HepG2 (cell line): ENCODE measurements at places on chromosomes 6 and 20.

DNA sequence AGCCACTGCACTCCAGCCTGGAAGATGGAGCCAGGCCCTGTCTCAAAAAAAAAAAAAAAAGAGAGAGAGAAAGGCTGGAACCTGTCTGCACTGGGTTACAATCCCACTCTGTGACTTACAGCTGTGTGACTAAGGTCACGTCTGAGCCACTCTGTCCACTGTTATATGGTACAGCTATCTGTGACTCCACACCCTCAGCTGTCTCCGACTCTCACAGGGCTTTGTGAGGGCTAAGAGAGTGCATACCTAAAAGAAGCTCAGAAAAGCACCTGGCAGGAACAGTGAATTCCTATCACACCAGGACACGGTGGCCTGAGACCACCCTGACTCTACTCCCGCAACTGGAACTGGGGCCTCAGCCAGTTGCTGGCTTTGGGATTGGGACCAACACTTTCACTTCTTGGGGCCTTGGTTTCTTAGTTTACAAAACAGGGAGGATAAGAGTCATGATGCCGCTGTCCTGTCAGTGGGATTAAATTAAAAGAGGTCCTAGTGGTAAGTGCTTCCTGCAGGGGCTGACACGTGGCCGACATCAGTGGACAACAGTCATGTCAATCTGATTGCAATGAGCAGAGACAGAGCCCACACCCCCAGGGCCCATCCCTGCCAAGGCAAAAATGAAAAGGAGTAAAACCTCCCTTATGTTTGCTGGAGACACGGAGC lies 5.7 kb upstream of the CD93 start:
- no peak for DNase-seq

- DNase-seq, result no peak
Measured at GRCh38 chr20:53847837-53848170, 222.6 kb downstream of the BCAS1 start.

DNA sequence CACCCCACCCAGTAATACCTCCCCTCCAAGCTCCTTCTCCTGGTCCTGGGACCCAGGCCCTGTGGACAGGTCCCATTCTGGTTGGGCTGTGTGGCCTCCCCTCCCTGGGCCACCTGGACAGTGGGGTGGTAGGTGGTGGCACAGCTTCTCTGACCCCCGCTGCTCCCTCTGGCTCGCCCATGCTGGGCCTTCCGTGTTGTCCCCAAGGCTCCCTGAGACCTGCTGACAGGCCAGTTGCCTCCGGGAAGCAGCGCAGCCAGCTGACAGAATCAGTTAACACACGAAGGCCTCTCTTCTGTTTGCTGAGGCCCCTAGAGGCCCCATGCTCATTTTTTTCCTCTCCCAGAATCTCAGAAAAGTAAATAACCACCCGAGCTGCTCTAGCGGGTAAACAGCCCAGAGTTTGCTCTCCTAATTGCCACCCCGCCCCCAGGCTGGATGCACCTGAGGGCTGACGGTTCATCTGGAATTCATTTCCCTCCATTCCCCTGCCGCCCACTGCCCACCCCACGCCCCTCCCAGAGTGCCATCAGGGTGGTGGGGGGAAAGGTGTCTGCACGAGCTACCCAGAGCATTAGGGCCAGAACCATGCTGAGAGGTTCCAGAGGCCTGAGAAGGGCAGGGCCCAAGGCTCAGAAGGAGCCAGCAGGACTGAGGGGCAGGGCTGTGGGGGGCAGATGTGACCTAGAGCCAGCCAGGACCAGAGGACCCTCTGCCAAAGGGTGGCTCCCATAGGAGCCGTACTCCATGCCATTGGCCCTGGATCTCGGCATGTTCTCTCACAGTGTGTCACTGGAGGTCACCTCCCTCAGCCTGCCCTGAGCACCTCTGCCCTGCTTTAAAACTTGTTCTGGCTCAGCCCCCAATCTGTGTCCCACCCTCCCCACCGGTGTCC lies 157.5 kb downstream of the GRM4 start:
- DNase-seq, result peak; percentile 96

GRCh38 chr6:69680302-69680701 lies 116.5 kb downstream of the LMBRD1 start:
- no peak for DNase-seq

DNA sequence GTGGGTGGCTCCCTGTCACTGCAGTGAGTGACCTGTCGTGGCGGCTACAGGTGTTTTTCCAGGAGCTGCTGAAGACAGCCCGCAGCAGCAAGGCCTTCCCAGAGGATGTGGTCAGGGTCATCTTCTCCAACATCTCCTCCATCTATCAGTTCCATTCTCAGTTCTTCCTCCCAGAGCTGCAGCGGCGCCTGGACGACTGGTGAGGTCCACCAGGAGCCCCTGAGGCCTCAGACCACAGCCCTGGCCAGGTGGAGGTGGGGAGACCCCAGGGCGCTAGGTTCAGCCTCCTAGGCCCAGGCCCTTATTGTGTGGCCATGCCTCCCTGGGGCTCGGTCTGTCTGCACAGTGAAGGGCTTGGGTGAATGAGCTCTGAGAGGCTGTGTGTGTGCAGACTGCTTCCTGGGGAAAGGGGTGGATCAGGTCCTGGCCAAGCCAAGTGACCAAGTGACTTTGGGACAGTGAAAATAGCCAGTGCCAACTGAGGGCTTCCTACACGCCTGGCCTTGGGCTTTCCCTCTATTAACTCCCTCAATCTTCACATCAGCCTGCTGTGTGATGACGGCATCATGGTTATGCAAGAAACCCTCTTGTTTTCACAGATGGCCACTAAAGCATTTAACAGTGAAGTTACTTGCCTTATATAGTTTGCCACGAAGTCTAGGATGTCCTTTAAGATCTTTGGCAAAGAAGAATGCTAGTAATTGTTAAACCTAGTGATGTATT lies 6.4 kb downstream of the FGD2 start:
- DNase-seq, result no peak

GRCh38 chr6:3296078-3296477 lies 37.3 kb downstream of the PSMG4 start:
- DNase-seq, result no peak

- no peak for DNase-seq
Measured at GRCh38 chr6:96992343-96992730, 67.8 kb downstream of the KLHL32 start.

- no peak for DNase-seq
Measured at GRCh38 chr6:158293122-158293521, 19.1 kb upstream of the TULP4 start.

DNA sequence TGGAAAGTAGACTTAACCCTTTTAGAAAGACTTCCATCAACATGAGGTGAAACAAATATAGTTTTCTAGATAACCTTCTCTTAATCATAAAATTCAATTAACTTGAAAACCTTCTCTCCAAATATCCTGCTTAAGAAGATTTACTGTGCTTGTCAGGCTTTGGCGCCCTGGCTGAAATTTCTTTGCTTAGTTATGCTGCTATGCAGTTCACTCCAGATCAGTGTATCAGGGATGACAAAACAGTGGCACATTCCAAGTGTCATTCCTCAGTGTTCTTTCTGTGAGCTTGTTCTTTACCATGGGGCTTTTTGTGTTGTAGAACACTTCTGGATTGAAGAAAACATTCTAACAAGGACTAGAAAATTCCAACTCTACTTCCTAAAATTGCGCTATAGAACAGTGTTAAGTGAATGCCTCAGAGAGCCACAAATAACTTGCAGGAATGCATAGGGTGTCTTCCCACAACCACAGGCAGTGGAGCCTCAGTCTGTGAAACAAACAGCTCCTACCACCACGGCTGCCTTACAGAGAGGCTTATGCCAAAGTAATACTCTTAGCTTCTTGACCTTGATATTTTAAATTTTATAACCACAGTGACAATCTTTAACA lies 443.6 kb downstream of the CDC5L start:
- no peak for DNase-seq

- DNase-seq, result no peak
Measured at GRCh38 chr20:16599257-16599656, 26.0 kb upstream of the KIF16B start.

GRCh38 chr6:108157234-108157980 lies 8.4 kb upstream of the NR2E1 start:
- DNase-seq, result no peak
